Heart left ventricle (tissue), 16 donors: ENCODE measurements at places on chromosomes 11 and 22.

- DNase-seq: no peak
Observed at GRCh38 chr22:41905411-41906202, 9.3 kb downstream of the SHISA8 start.

GRCh38 chr11:83147895-83148294 lies 9.0 kb upstream of the PCF11 start:
- DNase-seq: no peak

DNA sequence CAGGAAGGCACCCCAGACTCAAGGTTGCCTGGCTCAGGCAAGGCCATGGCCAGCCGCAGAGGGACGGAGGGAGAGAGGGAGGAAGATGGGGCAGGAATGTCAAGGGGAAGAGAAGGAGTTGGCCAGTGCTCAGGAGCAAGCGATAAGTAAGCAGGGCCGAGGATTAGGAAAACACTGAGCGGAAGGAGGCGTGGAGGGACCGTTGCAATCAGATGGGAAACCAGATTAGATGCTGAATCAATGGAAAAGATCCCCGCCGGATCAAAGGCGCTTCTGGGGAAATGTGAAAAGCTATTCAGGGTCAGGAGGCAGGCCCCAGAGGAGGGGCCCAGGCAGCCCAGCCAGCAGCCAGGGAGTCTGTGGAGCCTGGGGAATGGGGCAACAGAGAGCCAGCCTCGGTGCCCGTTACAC lies 26.6 kb upstream of the MYEOV start:
- DNase-seq: no peak

DNA sequence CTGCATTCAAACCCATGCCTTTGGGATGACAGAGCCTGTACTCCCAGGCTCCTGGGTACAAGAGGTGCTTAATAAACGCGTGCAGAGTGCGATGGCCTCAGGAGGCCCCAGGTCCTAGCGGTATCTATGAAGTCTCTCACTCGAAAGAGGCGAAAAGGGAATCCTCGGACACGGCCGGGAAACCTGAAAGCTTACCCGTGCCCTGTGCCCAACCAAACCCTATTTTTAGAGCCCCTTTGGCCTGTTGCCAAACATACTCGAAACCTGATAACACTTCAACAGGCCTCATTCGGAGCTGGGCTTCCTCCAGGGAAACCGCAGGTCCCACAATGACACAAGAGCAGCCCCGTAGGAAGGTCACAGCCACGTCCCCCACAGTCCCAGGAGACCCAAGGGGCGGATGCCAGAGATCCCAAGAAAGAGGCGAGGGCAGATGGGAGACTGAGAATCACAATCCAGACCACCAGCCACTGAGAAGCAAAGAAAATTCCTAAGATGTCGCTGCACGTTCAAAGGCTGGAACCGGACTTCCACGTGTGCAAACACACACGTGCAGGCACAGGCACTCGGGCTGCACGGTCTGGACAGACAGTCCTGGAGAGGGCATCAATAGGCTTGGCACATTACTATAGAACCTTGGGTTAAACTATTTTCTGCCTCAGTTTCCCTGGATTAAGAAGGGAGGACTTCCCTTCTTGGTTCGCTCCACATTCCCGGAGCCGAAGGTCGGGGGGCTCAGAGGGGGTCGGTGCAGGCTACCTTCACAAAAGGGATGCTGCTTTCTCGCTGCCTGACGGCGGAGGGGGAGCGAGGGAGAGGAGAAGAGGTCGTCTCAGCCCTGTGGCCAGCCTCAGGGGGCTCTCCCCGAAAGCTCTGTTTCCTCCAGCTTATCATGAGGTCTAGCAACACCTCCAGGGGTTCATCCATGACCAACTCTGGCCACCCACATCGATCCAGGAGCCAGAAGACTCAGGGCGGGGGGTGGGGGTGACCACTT lies 8.2 kb downstream of the PDGFB start:
- DNase-seq: peak; percentile 91

GRCh38 chr11:64629796-64630562 lies 39.0 kb downstream of the SLC22A12 start:
- DNase-seq: no peak

- DNase-seq: no peak
Observed at GRCh38 chr11:134818516-134818915, 406.5 kb upstream of the B3GAT1 start.

DNA sequence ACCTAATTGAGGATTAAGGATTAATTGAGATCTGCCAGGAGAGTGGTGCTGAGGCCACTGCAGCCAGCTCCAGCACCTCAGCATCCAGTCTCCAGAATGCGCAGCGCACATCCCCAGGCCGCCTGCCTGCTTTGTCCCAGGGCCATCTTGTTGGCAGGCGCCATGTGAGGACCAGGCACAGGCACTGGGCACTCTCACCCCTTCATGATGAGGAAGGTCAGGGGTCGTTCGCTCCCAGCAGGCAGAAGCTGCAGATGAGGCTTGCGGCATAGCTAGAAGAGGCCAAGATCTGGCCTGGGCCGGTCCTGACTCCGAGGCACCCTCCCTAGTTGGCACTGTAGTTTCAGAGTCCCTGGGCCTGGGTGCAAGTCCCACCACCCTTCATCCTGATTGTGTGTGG lies 6.4 kb downstream of the CABP2 start:
- DNase-seq: no peak

DNA sequence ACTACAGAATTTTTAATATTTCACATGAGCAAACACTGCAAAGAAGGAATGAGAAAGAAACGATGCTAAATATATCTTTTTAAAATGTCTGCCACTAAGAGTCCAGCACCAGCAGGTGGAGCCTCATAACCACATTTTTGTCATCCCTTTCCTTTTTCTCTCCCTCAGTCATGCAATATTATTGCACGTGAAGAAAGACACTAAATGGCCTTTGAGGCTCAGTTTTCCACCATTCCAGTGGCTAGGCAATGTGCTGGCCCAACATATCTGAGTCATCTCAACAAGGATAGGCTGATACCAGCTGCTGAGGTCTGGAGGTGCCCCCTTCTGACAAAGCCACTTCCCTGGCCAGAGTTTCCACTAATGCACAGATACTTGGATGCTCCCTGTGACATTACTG lies 1.8 kb downstream of the ALKBH8 start:
- DNase-seq: peak; percentile 15
